ENCODE measurements at places on chromosomes 1 and 21.

DNA sequence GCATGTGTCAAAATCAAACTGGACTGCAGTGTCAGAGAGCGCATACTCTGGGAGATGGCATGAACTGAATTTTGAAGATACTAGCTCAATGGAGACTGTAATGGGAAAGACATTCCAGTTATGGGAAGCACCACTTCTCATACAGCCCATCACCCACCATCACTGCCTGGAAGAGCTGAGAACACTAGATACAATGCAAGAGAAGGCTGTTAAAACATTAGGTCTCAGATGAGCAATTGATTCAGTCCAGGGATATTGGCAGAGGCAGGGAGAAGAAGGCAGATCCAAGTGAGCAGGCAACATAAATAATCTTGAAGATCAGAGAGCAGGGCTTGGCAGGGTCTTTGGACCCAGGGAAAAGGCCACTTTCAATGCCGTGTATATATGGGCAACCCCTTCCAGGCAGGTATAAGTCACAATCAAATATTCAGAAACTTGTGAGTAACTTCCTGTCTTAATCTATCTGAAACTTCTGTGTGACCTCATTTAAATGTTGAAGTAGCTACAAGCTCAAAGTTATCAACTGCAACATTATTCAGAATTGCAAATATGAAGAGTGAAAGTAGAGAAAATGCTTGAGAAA, 290.3 kb upstream of the SGIP1 start:
- no peak for DNase-seq

DNA sequence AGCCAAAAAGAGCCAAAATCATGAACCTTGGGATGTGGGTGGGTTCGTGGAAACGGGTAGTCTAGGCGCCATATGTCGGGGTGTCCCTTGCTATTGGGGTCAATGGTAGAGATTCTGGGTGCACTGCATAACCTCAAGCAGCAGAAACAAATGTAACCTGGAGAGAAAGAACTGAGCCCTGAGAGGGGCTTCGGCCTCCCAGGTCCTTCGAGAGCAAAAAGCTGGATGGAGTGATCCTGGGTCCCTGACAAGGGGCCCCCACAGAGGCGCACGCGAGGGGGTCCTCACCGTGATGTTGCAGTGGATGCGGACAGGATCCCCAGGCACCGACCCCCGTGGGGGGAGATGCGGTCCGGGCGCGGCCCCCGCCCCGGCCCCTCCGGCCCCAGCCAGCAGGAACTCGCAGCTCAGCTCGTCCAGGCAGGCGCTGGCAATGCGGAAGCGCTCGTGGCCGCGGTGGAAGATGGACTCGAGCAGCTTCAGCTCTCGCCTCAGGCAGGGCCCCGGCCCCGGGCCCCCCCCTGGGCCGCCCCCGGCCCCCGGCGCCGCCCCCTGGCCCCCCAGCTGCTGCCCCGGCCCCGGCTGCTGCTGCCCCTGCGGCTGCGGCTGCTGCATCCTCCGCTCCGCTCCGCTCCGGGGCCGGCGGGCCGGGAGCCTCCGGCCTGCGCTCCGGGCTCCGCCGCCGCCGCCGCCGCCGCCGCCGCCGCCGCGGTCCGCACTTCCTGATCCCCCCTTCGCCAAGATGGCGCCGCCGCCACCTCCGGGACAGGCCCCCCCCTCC, at the start of gene UBE2Q1:
TSS of gene UBE2Q1 (minus strand) at position 724 of the 781 bp plus-strand sequence. CDS start at position 615, 109 bp downstream.
- DNase-seq = peak; percentile 27

- no peak for DNase-seq
Observed at GRCh38 chr1:17791480-17791879, 36.3 kb downstream of the ACTL8 start.

GRCh38 chr1:111856411-111857185, 100.9 kb downstream of the DDX20 start:
- no peak for DNase-seq

- no peak for DNase-seq
Observed at GRCh38 chr1:89779151-89779940, 41.5 kb upstream of the LRRC8D start.

DNA sequence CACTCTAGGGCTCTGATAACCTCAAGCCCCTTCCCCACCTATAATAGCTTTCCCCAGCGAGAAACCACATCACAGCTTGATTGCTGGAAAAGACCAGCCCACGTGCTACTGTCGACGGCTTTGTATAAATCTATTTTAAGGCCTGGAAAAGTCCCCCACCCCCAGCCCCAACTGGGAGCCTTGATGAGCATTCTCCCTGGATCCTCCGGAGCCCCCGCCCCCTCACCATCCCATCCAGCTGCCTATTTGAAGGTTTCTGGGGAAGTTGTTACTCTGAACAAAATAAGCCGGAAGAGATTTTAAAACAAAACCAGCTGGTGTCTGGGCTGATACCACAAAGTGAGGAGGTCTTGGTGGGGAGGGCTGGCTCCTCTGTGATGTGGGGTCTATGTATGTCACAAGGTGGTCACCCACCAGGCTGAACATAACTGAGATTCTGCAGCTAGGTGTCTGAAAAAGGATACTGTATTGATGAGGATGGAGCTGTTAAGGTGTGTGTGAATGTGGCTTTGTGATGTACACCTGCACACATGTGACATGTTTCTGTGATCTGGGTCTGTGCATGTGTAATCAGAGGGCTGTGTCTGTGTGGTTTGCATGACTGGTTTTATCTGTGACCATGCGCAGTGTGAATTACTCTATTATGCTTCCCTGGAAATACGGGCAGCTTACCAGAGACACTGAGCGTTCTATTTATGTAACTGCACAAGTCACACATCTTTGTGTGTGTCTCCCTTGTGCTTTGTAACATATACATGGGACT, 25.0 kb downstream of the RIMS3 start:
- DNase-seq = no peak

DNA sequence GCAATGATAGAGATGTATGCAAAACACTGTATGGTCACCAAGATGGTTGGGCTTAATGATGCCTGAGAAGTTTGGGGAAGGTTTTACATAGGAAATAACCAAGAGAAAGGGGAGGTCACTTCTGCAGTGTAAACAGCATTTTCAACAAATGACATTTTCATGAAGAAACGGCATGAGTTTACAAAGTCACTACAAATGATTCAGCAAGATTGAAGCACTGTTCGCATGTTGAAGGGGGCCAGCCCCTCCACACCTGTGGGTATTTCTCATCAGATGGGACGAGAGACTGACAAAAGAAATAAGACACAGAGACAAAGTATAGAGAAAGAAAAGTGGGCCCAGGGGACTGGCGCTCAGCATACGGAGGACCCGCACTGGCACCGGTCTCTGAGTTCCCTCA, 234.1 kb upstream of the POGK start:
- no peak for DNase-seq

GRCh38 chr1:19495000-19495656, 9.8 kb upstream of the CAPZB start:
- DNase-seq = no peak

DNA sequence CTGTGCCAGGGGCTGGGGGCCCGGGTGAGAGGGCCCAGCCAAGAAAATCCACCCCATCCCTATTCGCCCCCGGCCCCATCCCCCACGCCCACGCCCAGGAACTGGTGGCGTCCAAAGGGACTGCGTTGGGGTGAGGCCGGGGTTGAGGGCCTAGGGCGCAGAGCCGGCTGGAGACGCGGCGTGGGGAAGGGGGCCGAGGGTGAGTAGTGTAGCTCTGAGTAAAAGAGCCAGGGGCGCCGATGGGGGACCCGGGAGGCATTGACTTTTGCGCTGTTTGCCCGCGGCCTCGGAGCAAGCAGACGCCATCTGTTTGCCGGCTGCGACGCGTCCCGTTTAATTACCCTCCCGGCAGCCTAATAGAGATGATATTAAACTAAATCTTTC, 3.5 kb upstream of the DMRTA2 start:
- DNase-seq = no peak

DNA sequence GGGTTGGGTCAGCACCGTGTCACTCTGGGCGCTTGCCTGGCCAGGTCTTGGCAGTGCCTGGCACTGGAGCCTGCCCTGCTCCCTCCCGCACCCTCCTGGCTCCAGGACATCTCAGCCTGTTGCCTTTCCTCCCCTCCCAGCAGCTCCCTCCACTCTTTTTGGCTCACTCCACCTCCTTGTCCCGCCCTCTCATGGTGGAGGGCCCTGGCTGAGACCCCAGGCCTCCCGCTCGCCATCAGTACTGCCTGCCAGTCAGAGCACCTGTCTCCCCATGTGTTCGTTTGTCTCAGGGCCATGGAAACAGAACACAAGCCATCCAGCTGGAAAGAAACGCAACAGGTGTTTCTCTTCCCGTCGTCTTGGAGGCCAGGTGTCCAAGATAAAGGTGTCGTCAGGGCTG, 61.0 kb downstream of the B3GALT5 start:
- DNase-seq = no peak

DNA sequence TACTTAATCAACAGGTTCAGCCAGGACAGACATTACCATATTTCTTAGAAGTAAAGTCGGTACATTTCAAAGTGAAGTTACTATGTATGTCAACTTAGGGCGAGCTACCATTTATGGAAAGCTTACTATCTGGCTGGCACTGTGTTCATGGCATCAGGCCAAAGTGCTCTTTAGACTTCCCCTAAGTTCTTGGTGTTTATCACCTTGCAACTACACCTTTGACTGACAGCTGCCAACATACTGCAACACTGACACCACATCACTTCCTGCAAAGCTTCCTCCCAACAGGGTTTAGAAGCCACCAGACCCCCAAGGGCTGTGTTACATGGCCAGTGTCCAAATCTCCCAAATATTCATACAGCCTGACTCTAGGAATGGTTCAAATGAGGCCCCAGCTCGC, 61.0 kb downstream of the TIAM1 start:
- peak; percentile 38 for DNase-seq

DNA sequence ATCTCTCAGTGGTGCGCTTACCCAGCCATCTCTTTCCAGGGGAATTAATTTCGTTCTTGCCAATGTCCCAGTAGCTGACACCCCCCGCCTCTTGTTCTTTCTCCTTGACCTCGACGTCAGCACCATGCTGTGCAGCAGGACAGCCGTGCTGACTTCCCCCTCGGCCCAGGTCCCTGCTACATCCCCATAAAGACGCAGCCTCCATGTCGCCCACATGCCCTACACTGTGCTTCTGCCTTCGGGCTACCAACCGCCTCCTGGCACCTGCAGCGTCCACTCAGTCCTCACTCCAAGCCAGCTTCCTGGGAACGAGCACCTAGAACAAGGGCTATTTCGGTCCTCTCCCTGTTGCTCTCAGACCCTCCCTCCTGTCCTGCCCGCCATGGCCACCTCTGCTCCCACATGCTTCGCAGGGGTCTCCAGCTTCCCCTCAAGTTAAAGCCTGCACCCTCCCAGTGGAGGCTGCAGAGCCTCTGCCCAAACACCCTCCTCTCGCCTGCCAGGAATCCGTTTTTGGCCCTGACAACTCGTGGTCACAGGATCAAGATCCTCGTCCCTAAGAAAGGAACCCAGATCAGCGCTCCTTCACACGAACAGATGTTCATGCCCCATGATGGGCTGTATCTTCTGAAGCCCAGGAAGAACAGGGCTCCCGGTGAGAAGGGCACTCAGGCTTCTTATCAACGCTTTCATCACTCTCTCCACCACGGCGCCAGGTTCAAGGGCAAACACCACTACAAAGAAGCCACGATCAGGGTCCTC, 109.7 kb downstream of the NPHP4 start:
- DNase-seq = no peak

DNA sequence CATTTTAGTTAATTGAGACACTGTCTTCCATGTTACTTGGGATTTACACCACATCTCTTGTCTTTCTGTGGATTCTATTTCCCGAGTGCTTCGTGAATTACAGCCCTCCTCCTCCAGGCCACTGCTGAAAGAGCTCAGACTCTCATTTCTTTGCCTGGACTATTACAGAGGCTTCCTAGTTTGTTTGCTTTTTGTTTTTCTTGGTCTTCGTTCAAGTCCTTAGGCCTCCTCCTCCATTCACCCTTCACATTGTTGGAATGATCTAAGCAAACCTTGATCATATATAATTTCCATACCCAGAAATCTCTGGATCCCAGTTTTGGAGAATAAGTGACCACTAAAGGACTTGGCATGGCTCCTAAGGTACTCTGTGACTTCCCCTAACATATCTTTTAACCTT, 94.1 kb downstream of the CNIH3 start:
- no peak for DNase-seq

- peak; percentile 60 for DNase-seq
Observed at GRCh38 chr1:155005076-155006011, 2.7 kb downstream of the ZBTB7B start.

DNA sequence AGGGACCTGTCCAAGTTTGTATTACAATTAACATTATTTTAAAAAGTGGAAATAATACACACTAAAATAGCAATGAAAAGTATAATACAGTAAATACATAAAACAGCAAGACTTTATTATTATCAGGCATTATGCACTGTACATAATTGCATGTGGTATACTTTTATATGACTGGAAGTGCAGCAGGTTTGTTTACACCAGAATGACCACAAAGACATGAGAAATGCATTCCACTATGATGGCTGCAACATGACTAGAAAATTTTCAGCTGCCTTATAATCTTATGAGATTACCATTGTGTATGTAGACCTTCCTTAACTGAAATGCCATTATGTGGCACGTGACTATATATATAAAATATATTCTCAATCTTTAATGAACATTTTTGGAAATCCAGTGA, 1699.6 kb downstream of the KCNT2 start:
- no peak for DNase-seq

- DNase-seq = no peak
Observed at GRCh38 chr1:177505905-177506590, 335.3 kb downstream of the BRINP2 start.

GRCh38 chr1:6440198-6441126, 15.9 kb downstream of the ESPN start:
- DNase-seq = peak; percentile 78

GRCh38 chr1:25747046-25747719, 52.8 kb upstream of the SELENON start:
- DNase-seq = no peak

GRCh38 chr1:232876506-232877364, 71.5 kb downstream of the MAP10 start:
- no peak for DNase-seq

DNA sequence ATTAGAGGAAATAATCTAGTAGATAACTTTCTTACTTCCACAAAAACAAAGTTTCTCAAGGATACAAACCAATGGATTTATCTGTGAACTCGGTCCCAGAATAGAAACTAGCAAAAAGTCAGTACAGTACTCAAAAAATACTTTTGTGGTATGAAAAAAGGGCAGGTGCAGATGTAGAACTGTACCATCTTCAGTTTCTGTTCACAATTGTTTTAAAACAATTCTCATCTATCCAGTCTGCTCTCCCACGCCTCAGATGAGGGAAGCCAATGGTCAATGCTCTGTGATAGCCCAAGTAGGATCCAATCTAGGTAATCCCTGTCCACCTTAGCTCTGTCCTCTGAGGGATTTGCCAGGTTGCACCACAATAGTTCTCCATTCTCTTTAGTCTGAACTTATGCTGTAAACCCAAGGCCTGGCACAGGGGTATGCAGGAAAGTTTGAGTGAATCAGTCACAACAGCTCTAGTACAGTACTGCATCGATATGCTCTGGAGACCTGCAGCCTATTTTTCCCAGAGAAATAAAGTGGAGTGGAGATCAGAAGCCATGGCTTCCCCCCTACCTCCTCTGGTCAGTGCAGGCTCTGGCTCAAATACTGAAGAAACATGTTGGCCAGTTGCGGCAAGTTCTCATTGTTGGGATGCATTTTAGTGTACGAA, 1.4 kb downstream of the KTI12 start:
- no peak for DNase-seq
